Activated gamma-delta T cell (primary cell): ENCODE measurements at places on chromosomes 7 and 10.

GRCh38 chr7:106223156-106223555, 61.6 kb downstream of the NAMPT start:
- DNase-seq: no peak

- no peak for DNase-seq
Observed at GRCh38 chr7:2120841-2121830, 111.6 kb downstream of the MAD1L1 start.

- peak; percentile 14 for DNase-seq
Observed at GRCh38 chr10:17453373-17454091, 863 bp downstream of the ST8SIA6 start.

DNA sequence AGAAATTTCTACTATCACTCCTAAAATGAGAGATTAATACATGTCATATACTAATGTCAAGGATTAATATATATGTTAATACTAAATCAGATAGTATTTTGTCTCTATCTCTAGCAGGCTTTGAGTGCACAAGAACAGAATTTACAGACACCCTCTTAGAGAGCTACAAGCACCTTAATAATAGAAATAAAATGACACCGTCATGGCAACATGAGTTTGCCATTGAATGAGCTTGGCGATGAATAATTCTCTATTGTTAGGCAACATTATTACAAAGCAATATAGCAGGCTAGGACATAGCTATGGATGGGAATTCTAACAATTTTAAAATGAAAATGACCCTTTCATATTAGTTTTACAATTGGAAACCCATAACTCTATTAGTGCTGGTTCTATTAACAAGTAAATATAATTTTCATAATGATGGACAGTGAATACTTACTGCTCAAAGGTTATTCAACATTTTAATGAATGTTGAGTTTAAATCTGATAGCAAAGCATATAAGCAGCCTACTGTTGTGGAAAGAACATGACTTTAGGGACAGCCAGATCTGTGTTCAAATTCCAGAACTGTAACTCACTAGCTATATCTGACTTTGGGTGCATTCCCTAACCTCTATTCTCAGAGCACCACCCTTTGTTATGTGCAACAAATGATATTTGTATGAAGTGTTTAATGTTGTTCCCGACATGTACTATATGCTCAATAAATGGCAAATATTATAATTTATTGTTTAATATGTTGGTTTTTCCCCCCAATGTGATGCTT, 184.5 kb upstream of the DKK1 start:
- no peak for DNase-seq

- no peak for DNase-seq
Observed at GRCh38 chr10:80194373-80195045, 10.8 kb downstream of the ANXA11 start.
